NCI-H1930 (cell line): ENCODE measurements at places on chromosomes 4 and X.

DNA sequence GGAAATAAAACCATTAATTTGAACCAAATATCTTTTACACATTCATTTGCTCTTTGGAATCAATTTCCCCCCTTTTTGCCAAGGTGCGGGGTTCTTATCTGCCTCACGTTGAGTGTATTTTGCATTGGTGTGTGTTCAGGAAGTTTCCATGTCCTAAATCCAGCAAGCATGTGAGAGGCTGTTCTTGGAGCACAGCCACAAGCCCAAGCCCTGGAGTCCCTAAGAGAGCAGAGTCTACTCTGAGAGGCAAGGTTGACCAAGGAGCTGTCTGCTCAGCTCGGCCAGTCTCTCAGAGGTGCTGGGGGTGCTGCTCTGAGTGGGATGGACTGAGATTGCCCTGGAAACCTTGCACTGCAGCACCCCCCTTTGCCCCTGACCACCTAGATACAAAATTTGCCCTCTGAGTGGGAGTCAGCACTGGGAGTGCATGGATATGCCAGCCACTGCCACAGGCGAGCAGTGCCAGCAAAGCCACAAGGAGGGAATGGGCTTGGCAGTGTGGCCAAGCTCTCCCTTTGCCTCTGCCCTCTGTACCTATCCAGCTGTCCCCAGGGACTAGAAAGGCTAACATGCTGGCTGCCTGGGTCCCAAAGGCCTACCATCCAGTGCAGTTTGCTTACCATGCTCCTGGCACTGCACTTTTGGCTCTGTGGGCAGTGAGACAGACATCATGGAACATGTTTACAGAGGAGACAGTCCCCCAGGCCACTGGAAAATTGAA is 20.5 kb upstream of the FAM193A start:
- DNase-seq: no peak

- DNase-seq: no peak
Observed at GRCh38 chr4:80705311-80705710, 325.2 kb upstream of the BMP3 start.

GRCh38 chr4:80202190-80202711 is 4.9 kb downstream of the PRDM8 start:
- DNase-seq: no peak

DNA sequence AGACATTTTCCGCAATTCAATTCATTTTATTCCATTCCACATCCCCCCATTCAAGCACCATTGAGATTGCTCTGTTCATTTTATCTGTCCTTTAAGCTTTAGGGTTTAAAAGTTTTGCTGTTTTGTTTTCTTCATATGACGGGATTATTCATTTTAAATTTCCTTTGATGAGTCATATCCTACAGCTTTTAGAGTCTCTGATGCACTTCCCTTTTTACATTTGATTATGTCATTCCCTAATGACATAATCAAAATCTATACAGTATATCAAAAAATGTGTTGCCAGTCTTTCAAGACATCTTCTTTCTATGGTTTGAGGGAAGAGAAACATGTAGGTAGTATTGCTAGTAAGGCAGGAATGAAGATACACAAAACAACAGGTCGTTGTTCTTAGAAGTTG is 456.3 kb downstream of the PDGFC start:
- no peak for DNase-seq

- DNase-seq: no peak
Observed at GRCh38 chr4:48692897-48693296, 87.2 kb downstream of the FRYL start.

DNA sequence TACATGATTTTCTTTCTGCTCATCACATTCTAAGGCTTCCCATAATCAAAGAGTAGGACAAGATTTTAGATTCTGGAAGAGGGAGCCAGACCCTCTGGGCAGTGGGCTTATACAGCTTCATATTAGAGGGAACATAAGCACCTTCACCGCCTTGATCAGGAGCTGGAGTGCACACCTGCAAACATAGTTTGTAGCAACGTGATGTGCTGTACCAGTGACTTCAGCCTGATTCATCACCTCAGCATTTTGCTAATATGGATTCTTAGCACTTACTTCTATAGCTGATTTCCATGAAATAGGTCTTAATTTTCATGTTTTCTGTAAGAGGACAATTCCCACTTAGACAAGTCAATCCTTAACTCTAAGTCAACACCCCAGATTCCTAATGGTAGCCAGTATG is 36.7 kb downstream of the PCDH18 start:
- no peak for DNase-seq

GRCh38 chr4:18664171-18664570 is 642.6 kb upstream of the LCORL start:
- DNase-seq: no peak

DNA sequence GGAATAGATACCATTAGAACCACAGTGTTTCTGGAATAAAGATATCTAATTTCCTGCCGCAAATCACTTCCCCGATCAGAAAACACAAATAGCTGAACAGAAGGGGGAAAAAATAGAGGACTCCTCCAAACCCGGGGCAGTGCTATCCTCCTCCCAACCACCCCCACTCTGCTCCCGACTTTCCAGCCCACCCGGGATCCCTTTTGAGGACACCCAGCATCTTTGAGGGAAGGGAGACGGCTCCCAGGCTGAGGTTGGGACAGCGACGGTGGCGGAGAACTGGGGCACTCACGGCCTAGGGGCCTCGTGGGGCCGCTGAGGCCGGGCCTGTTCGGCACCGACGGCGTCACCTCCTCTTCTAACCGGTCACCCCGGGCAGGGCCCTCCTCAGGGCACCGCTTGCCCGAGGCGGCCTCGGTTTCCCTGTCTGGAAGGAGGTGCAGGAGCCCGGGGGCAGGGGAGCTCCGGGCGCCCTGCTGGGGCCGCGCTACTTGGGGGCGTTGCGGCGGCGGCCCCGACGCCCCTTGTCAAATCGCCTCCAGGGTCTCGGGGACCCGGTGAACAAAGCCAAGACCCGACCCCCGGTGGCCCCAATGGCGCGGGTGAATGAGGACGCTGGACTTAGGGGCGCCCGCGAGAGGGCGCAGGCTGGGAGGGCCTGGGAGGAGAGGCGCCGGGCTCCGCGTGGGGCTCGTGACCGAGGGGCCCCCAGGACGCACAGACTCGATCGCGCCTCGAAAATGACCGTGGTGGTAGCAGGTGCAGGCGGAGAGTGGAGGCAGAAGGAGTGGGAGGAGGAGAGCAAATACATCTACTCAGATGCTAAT is 6.9 kb upstream of the ARX start:
- DNase-seq: no peak

GRCh38 chr4:40265910-40266274 is 69.1 kb downstream of the RHOH start:
- no peak for DNase-seq

GRCh38 chr4:86919561-86920223 is 15.1 kb upstream of the AFF1 start:
- no peak for DNase-seq

- no peak for DNase-seq
Observed at GRCh38 chr4:8819019-8819418, 52.6 kb downstream of the HMX1 start.

DNA sequence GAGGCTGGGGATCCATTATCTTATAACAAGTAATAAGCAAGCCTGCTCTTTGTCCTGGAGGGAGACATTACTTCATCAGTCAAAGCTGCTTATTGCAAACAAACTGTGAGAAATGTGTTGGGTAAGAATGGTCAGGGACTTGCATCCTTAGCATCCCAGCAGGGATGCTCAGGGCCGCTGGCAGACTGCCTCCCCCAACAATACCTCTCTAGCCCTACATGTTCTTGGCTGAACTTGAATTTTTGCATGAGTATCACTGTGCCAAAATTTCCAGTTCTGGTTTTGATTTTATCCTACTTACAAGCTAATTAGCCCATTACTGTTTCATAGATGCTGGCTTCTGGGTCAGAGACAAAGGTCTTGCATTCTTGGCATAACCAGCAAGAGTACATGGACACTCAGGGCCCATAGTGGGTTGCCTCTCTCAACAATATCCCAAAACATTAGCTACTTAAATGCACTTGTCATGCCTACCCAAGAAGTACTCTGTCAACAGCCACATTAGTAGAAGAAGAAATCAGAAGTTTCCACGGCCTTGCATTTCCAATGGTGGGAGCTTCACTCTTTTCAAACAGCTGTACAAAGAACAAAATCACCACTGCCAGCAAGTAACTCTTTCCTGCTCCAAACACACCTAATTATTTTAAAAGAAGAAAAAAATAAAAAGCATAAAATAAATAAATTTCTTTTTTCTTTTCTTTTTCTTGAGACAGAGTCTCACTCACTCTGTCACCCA is 41.9 kb upstream of the NEUROG2 start:
- no peak for DNase-seq

GRCh38 chrX:120692319-120692718 is 62.5 kb upstream of the C1GALT1C1 start:
- no peak for DNase-seq

GRCh38 chr4:16065066-16065465 is 18.8 kb downstream of the PROM1 start:
- no peak for DNase-seq

- no peak for DNase-seq
Observed at GRCh38 chr4:43049326-43049725, 156.8 kb downstream of the GRXCR1 start.

GRCh38 chr4:127139788-127140286 is 492.9 kb upstream of the INTU start:
- DNase-seq: no peak
